GM12878 (cell line): ENCODE measurements at places on chromosomes 1 and 21.

DNA sequence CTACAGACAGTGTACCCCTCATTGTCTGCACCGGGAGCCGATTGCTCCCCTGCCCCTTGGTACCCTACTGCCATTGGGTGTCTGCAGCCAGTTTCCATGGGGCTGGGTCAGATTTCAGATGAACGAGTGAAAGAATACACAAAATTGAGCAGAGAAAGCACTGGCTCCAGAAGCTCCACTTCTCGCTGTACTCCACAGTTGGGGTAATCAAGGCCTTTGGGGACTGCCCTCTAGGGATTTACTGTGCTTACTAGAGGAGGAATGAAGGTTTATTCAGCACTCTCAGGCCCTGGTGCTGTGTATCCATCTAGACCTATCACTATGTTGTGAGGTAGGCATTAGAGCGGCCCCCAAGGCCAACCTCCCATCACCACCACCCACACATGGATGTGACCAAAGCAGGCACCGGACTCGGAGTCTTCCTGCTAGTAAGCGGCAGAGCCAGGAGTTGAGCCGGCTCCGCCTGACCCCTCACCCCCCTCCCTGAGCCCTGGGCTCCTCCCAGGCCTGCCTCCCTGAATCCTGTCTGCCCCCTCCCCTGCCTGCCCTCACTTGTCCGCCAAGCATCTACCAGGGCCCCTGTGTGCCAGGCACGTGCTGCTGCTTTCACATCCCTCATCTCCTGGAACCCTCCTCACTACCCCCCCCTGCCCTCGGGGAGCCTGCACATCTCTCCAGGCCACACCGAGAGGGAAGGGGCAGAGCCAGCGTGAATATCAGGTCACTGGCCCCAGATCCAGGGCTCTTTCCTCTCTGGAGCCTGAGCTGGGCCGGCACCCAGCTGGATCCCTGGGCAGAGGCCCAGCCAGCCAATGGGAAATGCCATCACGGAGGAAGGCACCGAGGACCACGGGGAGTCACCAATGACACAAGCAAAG lies 23.3 kb downstream of the KCNN3 start:
- H3K27me3 ChIP-seq, result no peaks in the 10 kb centered on the region
- no peak overlapping the region for H3K4me3 ChIP-seq
- DNase-seq, result no peak

- H3K36me3 ChIP-seq, result no peaks in the 10 kb centered on the region; the same call in 1 of the 2 replicates
- H3K4me3 ChIP-seq, result no peak overlapping the region
- H3K27ac ChIP-seq, result no peak overlapping the region
- H3K4me1 ChIP-seq, result no peaks in the 10 kb centered on the region
- H3K27me3 ChIP-seq, result no peaks in the 10 kb centered on the region
- no peak for DNase-seq
Measured at GRCh38 chr1:226233293-226233692, 9.8 kb downstream of the MIXL1 start.

DNA sequence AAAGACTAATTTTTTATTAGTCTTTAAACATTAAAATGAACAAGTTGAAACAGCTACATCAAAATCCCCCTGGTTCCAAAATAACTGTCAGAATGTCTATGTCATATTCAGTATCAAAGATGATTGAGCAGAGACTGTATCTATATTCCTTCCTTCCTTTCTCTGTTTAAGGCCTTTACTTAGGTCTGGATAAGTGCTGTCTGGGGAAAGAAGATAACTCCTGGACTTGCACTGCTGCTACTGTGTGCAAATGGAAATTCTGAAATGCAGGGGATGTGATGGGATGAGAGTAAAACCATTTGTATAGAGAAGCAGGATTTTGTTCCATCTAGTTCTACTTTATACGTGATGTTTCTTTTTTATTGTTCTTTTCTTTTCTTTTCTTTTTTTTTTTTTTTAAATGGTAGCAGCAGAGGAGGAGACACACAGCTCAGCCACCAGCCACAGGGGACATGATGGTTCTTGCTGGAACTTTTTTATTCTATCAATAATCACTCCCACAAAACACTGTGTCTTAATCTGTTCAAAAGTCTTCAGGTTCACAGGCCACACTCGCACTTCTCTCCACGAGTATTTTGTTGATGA lies 33.6 kb upstream of the FOXE3 start:
- peaks cover 9% of the 10 kb centered on the region for H3K36me3 ChIP-seq
- no peak overlapping the region for H3K4me3 ChIP-seq
- no peaks in the 10 kb centered on the region for H3K4me1 ChIP-seq
- DNase-seq, result no peak
- H3K27me3 ChIP-seq, result no peaks in the 10 kb centered on the region

- H3K27me3 ChIP-seq, result peaks cover 1% of the 10 kb centered on the region
Measured at GRCh38 chr1:7458946-7459345, 312.1 kb upstream of the VAMP3 start.

DNA sequence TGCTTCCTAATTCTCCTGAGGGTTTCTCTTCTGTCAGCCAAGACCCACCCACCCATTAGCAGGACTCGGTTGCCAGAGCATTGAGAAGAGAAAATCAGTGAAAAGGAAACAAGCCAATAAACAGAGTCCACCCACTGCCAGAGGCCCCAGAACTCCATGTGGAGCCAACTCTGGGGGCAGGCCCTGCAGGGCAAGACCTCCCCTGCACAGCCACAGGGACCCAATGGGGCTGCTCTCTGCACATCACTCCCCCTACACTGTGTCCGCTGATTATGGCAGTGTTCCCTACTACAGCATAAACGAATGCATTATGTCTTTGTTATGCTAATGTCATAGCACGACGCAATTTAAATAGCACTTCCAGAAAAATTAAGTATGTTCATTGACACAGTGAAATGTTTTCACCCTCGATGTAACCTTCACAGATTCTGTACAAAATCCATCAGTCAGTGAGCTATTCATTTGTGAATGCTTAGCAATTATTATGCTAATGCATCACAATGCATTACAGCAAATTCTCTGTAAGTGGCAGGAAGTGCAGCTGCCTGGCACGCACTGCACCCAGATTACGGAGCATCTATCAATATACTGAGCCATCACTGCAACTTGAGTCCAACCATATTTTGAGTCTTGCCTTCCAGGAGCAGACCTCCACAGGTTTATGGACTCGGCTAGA lies 56.4 kb downstream of the GRIK3 start:
- no peak overlapping the region for H3K4me3 ChIP-seq
- H3K36me3 ChIP-seq, result no peaks in the 10 kb centered on the region
- no peaks in the 10 kb centered on the region for H3K27me3 ChIP-seq
- H3K4me1 ChIP-seq, result no peaks in the 10 kb centered on the region
- H3K27ac ChIP-seq, result no peak overlapping the region

GRCh38 chr1:191907121-191907520 lies 251.1 kb upstream of the RGS18 start:
- no peak overlapping the region for H3K4me3 ChIP-seq
- no peak overlapping the region for H3K27ac ChIP-seq
- no peaks in the 10 kb centered on the region for H3K4me1 ChIP-seq
- H3K27me3 ChIP-seq, result no peaks in the 10 kb centered on the region

GRCh38 chr1:94855307-94855700 lies 35.1 kb downstream of the SLC44A3 start:
- H3K36me3 ChIP-seq, result no peaks in the 10 kb centered on the region
- DNase-seq, result no peak
- H3K4me1 ChIP-seq, result no peaks in the 10 kb centered on the region
- H3K27me3 ChIP-seq, result no peaks in the 10 kb centered on the region; the same call in 1 of the 2 replicates
- no peak overlapping the region for H3K4me3 ChIP-seq
- H3K27ac ChIP-seq, result no peak overlapping the region

DNA sequence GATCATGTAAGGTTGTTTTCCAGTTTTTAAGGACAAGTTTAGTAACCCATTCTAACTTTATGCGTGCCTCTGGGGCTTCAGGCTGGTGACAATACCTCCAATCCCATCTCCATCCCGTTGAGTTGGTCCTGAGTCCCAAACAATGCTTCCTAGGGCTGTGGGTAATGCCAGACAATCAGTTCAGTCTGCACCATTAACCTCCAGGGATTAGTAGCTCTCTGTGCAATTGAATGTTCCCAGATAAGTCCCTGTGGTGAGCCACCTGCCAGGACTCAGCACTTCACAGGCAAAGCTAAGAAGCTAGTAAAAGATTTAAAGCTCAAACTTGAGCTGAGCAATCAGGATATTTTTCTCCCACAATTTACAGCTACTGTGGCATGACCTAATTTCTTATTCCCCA lies 462.2 kb upstream of the PTBP2 start:
- no peaks in the 10 kb centered on the region for H3K27me3 ChIP-seq
- H3K36me3 ChIP-seq, result no peaks in the 10 kb centered on the region
- no peak overlapping the region for H3K27ac ChIP-seq
- H3K4me1 ChIP-seq, result no peaks in the 10 kb centered on the region
- no peak overlapping the region for H3K4me3 ChIP-seq
- no peak for DNase-seq

DNA sequence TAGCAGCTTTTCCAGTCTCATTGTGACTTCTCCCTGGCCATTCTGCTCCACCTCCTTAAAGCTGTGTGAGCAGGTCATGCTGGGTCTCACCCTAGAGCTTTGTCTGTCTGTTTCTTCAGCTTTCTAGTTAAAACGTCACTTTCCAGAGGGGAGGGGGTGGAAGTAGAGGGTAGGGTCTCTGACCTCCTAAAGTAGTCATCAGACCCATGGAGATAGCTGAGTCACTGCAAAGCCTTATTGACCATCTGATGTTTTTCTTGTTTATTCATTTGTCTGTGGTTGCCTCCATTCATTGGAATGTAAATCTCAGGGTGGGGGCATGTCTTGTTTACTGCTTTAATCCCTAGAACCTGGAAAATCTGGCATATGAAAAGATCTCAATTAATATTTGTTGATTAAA lies 52.7 kb downstream of the ELF3 start:
- DNase-seq, result no peak
- H3K4me3 ChIP-seq, result no peak overlapping the region
- no peaks in the 10 kb centered on the region for H3K36me3 ChIP-seq

DNA sequence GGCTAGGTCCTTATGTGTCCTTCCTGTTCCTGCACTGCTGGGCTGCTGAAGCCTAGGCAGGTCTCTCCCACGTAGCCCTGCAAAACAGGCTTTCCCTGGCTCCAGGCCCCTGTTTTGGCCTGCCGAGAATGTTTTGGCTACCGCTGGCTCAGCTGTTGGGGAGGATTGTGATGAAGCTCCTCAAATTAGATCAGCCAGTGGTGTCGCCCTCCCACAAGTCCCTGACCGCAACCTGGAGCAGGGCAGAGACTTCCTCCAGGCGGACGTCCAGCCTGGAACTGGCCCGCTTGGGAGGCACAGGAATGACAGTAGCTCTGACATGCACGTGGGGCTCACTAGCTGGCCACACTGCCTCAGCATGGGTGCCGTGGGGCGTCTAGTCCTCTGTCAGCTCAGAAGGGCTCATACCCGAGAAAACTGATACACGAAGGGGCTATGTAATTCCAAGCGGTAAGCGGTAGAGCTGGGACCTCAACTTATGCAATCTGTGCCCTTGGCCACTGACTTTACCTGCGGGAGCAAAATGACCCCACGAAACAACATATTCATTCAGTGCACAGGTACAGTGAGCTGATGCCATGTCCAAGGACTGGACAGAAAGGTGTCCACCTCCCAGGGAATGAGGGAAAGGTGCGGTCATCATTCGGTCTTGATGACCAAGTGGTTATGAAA lies 26.6 kb downstream of the DHRS3 start:
- peaks cover 4% of the 10 kb centered on the region; the same call in 1 of the 2 replicates for H3K27me3 ChIP-seq
- H3K36me3 ChIP-seq, result no peaks in the 10 kb centered on the region
- H3K27ac ChIP-seq, result no peak overlapping the region
- no peak overlapping the region for H3K4me3 ChIP-seq
- H3K4me1 ChIP-seq, result no peaks in the 10 kb centered on the region
- no peak for DNase-seq

- H3K27me3 ChIP-seq, result no peaks in the 10 kb centered on the region
- DNase-seq, result no peak
- no peak overlapping the region for H3K4me3 ChIP-seq
- no peaks in the 10 kb centered on the region for H3K4me1 ChIP-seq
- no peaks in the 10 kb centered on the region; the same call in 1 of the 2 replicates for H3K36me3 ChIP-seq
Measured at GRCh38 chr21:34593423-34593822, 21.5 kb downstream of the RCAN1 start.

- no peaks in the 10 kb centered on the region for H3K36me3 ChIP-seq
- H3K27ac ChIP-seq, result no peak overlapping the region
- H3K27me3 ChIP-seq, result no peaks in the 10 kb centered on the region
- no peak overlapping the region for H3K4me3 ChIP-seq
- no peak for DNase-seq
Measured at GRCh38 chr21:27154451-27155129, 187.7 kb upstream of the ADAMTS5 start.

DNA sequence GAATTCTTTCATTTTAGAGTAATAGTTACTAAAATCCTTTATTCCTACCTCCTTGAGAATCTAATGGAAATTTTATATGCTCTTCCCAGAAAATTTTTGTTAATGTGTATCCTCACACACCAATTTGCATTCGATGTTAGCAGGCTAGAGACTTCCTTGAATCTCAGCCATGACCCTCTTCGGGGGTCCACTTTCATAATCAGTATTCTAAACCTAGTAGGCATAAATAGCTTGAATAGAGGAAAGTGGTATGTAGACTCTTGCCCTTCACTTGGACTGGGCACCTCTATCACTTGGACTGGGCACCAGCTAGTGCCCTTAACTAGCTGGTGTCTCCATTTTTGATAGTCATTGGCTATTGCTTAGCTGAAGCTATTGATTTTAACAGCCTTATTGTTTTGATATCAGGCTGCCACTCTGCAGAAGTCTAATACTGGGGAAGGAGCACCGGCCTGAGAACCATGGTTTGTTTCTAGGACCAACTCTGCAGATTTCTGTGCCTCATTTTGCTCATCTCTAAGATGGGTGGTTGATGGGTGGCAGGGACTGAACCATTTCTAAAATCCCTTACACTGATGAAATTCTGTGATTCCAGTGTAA lies 42.8 kb downstream of the MRPL39 start:
- no peak for DNase-seq
- peaks cover 10% of the 10 kb centered on the region for H3K4me1 ChIP-seq
- peak overlapping the region; percentile 87 for H3K4me3 ChIP-seq

DNA sequence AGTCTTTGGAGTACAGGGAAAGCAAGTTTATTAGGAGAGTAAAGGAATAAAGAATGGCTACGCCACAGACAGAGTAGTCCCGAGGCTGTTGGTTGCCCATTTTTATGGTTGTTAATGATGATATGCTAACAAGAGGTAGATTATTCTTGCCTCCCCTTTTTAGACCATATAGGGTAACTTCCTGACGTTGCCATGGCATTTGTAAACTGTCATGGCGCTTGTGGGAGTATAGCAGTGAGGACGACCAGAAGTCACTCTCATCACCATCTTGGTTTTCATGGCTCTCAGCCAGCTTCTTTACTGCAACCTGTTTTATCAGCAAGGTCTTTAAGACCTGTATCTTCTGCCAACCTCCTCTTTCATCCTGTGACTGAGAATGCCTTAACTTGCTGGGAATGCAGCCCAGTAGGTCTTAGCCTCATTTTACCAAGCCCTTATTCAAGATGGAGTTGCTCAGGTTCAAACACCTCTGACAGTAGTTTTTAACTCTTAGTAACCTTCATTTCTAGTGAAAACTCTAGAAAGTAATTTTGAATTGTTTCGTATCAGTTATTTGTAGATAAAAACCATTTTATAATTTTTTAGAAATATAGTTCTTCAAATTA lies 26.2 kb downstream of the TCP10L start:
- H3K4me1 ChIP-seq, result no peaks in the 10 kb centered on the region
- H3K27ac ChIP-seq, result no peak overlapping the region
- DNase-seq, result no peak
- H3K36me3 ChIP-seq, result no peaks in the 10 kb centered on the region
- no peak overlapping the region for H3K4me3 ChIP-seq

GRCh38 chr1:245188403-245188802 lies 33.6 kb downstream of the KIF26B start:
- no peak overlapping the region for H3K27ac ChIP-seq
- H3K4me3 ChIP-seq, result no peak overlapping the region
- H3K27me3 ChIP-seq, result no peaks in the 10 kb centered on the region
- no peaks in the 10 kb centered on the region for H3K36me3 ChIP-seq
